Bronchial epithelial cell (primary cell): ENCODE measurements at places on chromosomes 2 and 18. TPM values are rescaled to one million over a fixed set of nuclear protein-coding genes. Genes with fewer than 3 reads are reported as not detected.
A peak's percentile ranks its signal among the peaks of the same experiment; 100 is the strongest.

DNA sequence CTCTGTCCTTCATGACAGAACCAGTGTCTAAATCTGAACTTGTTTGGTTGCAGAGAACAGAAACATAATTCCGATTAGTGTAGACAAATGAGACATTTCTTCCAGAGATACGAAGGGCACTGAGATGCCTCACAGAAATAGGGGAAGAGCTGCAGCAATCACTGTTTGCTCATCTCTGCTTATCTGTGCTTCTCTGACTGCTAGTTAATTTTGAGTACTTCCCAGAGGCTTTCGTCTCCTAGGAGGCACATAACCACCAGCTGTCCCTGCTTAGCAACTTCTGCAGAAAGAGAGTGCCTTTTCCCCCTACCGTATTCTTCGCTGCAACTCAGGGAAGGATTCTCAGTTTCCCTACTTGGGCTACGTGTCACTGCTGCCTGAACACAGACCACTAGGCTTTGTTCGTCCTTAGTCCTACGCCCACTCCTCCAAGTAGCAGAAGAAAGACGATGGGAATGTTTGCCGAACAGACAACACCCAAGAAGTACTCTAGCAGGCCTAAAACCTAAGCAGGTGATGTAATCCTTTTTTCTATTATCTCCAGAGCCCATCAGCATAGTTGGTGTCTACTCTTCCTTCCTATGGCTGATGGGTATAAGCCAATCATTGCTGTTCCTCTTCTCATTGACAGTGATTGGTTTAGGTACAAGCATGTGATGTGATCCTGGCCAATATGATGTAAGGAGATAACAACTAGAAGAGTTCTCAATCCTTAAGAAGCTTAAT, 63.6 kb downstream of the TNP1 start:
- no peak for DNase-seq

DNA sequence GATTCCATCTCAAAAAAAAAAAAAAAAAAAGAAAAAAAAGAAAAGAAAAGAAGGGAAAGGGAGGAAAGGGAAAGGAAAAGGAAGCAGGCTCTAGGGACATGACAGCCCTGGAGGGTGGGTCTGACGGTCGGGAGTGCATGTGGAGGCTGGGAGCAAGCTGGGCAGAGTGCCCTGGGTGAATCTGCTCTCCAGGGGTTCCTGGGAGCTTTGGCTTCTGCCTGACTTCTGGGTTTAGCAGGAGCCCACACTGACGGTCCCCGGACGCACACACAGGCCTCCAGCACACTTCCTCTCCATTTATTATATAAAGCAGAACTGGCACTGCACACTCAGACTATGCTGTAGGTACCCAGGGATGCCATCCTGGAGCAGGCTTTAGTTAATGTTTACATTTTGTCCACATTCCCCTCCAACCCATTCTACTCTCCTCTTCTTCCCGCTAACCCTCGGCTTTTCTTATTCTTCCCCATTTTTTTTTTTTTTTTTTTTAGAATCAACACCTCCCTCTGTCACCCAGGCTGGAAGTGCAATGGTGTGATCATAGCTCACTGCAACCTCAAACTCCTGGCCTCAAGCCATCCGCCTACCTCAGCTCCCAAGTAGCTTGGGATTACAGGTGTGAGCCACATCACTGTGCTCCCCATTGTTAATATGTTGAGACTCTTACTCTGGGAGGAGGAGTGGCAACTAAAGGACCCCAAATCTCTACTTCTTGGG, 151.1 kb upstream of the SLC1A4 start:
- DNase-seq, result peak; percentile 92

- DNase-seq, result no peak
These were observed 92.3 kb downstream of the PRKCE start for GRCh38 chr2:45743531-45744396.

- DNase-seq, result peak; percentile 70
These were observed 502 bp downstream of the EPAS1 start for GRCh38 chr2:46297546-46298271.

- no peak for DNase-seq
These were observed 148.3 kb downstream of the KLHL29 start for GRCh38 chr2:23533338-23533695.

GRCh38 chr2:135094508-135094907, 42.4 kb downstream of the RAB3GAP1 start:
- DNase-seq, result no peak

DNA sequence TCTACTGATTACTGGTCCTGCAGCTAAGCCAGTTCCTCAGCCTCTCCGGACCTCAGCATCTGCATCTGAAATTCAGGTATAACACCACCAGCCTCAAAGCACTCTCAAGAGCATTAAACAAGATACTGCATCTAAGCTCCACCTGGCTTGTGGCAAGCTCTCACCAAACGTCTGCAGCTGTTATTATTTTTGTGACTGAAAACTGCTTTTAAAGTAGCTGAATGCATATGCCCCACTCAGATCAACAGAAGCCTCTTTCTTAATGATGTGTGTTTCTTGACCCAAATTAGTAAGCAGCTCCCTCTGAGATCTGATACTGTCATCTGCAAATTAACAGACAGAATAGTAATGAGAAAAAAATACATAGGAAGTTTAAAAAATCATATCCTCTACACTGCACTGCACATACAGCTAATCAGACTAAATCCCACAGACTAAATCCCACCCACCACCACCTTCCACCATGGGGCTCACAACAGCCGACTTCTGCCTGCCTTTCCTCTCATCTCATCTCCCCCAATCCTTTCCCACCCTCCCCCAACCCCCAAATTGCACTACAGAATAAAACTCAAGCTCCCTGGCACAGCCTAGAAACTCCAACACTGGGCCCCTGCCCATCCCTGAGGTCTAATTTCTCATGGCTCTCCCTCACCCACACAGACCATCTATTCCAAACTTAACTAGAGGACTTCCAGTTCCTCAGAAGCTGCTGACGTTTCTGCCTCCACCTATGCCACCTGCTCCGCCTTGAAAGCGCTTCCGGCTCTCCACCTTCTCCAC, 52.9 kb downstream of the TMEM163 start:
- no peak for DNase-seq

- DNase-seq, result no peak
These were observed 35.3 kb upstream of the CCDC150 start for GRCh38 chr2:196604196-196604595.

- DNase-seq, result no peak
These were observed 29.2 kb upstream of the DLX2 start for GRCh38 chr2:172131713-172132555.

GRCh38 chr2:146652311-146652710, 1192.5 kb upstream of the ACVR2A start:
- DNase-seq, result peak; percentile 13

- DNase-seq, result no peak
These were observed 54.0 kb upstream of the CYP1B1 start for GRCh38 chr2:38129987-38130386.

DNA sequence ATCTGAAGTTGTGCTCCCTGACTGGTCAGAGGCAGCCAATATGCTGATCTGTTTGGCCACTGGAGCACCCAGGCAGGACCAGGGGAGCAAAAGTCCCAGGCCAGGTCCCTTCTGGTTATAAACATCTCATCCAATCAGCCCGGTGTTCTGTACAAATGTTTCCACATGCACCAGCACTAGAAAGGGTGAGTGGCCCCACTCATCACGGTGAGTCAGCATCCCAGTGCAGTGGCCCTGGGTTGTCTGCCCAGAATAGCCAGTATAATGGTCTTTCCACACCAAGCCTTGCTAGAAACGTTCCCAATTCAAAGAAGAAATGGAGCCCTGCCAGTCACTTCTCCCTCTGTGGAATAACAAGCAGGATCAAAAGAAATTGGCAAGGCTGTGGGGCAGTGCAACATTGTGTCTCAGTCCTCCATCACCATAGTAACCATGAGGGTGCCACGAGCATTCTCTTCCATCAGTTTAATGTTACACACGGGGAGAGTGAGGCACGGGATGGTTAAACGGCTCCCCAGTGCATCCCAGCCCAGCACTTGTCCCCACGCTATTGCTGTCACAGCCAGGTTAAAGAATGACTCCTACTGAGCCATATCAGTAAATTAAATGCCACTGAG, 174.9 kb downstream of the SEPTIN10 start:
- DNase-seq, result peak; percentile 68

DNA sequence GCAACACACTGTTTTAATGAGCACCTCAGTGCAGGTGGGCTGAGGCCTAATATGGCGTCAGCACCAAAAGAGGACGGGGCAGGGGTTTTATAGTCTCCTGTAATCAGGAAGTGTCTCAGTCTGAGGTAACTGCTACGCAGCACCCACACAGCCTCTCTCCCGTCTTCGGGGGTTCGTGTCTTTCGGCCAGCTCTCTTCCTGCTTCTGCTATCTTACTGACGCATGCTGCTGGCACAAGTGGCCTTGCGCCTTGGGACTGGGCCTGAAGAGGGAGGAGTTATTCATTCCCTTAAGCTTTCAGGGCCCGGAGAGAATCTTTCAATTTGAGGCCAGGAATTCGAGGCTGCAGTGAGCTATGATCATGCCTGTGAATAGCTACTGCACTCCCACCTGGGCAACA, 14.5 kb upstream of the PAPOLG start:
- DNase-seq, result no peak

DNA sequence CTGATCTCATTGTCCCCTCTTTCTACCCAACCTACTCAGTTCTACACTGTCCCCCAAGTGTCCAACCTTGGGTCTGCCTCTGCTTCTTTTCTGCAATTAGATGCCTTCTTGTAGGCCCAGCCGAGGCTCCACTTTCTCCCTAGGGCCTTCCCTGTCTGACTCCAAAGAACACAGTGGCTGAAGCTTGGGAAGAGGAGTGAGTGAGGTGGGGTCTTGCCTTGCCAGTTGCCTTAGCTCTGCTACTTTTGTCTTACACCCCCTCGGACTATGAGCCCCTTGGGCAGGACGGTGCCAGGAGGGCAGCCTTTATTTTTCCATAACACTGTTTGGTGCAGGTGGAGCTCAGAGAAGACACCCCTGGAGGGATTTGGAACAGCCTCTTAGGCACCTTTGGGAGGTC, 345.1 kb downstream of the CYP26B1 start:
- no peak for DNase-seq

GRCh38 chr18:48796491-48797205, 154.1 kb downstream of the SMAD7 start:
- no peak for DNase-seq

KIF1A gene
- total RNA-seq, result not detected in 2 replicates

ALLC gene
- not detected in 2 replicates for total RNA-seq

TEX51 gene
- total RNA-seq, result not detected in 2 replicates

CLEC4F gene
- total RNA-seq, result not detected in 2 replicates

RAPGEF4 gene
- total RNA-seq, result 0.26 and 0.90 TPM in 2 replicates

TRIM54 gene
- not detected in 2 replicates for total RNA-seq
